ENCODE measurements at places on chromosomes 7 and 10.

DNA sequence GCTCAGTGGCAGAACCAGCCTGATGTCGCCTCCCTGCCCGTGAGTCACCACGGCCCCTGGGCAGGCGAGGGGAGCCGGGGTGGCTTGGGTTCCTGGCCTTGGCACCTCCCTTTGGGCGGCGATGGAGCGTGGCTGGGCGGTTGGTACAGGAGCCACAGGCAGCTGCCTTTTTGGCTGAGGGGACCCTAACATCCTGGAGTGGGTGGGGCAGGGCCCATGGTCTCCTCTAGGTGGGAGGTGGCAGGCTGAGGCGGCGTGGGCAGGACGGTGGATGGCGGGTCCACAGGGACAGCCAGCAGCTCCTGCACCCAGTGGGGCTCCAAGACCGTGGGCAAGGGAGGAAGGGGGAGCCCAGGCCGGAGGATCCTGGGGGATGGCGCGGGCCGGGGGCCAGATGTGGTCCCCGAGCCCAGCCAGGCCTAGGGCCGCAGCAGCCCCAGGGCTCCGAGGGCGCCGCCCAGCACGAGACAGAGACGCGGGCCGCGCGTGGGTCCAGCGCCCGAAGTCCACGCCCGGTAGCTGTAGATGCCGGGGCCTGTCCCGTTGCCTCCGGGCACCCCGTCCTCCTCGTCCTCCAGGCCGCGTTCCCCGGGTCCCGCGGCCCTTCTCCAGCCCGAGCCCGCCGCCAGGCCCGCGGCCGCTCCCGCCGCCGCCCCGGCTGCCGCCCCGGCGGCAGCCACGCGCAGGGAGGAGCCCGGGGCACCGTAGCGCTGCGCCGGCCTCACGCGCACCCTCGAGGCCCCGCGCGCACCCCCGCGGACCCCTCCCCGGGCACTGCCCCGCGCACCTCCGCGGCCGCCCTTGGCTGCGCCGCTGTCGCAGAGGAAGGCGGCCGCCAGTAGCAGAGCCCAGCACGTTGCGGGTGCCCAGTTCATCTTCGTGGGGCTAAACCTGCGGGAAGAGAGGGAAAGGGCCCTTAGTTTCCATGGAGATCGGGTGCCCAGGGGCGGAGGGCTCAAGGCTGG is 1.3 kb downstream of the SPRN start:
- no peak for DNase-seq

DNA sequence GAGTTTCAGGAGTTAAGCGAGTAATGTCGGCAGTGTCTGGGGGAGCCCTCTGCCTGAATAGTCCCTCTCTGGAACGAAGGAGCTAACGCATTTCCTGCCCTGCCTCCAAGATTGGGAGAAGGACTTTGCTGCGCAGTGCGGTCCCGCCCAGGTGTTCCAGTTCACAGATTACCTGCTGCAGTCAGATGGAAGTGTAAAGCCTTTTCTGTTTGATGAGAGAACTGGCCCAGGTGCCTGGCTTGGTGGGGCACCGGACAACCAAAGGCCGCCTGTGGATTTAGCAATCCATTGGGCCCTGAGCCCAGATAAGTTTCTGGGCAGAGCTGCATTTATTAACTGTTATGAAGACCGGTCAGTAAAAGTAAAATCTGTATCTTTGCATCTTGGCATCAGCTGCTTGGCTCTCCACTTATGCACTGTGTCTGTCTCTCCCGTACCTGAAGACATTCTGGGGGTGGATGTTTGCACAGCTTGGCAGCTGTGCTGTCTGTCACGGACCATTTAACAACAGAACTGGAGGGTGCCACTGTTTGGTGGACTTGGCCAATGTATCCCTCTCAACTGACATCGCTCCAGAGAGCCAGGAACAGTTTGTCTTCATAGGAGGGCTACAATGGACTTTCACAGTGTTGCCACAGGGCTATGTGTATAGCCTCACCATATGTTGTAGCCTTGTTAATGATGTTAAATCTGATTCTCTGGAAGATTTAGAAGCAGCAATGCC is 654.7 kb upstream of the ZWINT start:
- DNase-seq, result no peak

GRCh38 chr7:49099587-49100326 is 175.4 kb downstream of the CDC14C start:
- no peak for DNase-seq

DNA sequence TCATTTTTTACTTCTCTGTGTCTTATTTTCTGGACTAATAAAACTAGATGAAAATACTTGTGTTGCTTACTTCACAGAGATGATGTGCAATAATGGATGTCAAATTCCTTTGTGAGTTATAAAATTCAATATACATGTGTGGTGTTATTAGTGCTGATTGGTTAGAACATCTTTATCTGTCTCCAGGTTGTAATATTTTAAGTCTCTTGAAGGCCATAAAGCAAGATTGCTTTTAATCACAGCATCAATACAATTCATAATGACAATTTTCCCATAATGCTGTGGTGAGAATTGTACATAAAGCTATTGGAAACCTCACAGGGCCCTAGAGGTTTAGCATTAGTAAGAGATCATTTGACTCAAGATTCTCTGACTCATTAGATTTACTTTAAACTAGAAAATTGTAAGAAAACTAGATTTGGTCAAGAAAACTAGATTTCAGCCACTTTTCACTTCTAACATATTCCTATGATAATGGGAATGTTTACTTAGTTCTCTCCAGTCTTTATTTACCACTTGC is 963.7 kb downstream of the REEP3 start:
- no peak for DNase-seq

DNA sequence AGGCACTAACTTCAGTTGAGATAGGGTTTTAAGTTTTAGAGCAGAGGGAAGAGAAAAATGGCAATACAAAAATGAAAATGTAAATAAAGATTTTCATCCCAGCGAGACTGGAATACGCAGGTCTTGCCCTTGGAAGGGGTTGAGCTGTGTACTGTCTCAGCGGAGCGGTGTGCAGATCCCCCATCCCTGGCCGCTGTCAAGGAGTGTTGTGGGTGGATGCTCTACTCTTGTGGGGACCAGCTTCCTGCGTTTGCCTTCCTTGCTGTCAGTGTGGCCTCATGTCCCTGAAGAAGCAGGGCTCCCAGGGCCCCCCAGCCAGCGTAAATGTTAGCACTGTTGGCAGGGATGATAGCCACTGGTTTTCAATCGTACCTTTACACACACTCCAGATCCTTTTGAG is 249.7 kb upstream of the PITRM1 start:
- DNase-seq, result no peak

- no peak for DNase-seq
Observed at GRCh38 chr10:79411546-79412495, 33.6 kb downstream of the ZCCHC24 start.

- no peak for DNase-seq
Observed at GRCh38 chr10:69567920-69568319, 5.3 kb downstream of the NEUROG3 start.

- no peak for DNase-seq
Observed at GRCh38 chr10:124077208-124077993, 16.0 kb downstream of the CHST15 start.

DNA sequence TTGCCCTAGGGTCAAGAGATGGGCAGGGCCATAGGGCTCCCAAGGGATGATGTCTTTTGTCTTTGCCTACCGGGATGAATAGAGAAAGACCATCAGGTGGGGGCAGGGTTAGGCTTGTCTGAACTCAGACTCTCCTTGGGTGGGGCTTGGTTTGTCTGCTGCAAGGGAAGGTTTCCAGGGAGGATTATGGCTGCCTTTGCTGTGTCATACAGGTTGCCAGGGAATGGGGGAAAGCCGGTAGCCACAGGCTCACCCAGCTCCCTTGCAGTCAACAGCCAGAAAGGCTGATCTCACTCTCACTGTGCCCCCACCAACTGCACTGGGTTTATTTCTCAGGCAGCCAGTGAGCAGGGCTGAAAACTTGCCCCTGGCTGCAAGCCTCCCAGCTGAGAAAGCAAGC is 253.2 kb downstream of the POLR1F start:
- no peak for DNase-seq

GRCh38 chr10:115772606-115773005 is 500.4 kb downstream of the GFRA1 start:
- DNase-seq, result no peak

DNA sequence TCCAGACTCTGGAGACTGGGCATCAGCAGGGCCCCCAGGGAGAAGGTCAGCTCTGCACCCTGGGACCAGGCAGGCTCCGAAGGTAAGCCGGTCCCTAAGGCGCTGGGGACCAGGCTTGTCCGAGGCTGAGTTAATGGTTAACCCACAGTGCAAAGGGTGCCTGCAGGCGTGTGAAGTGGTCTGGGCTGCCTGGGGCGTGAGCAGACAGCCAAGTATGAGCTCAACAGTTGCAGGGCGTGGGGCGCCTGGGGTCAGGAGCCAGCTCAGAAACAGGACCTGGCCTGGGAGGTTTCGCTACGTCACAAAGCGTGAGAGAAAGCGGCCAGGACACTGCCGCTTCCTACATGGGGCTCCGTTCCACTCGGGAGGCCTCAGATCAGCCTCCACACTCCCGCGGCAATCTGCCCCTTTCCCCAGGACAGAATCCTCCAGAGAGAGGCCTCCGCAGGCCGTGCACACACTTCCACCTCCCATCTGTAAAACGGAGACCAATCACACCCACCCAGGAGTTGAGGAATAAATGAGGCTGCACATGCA is 16.0 kb downstream of the PDGFA start:
- DNase-seq, result no peak

- DNase-seq, result no peak
Observed at GRCh38 chr10:129932751-129933433, 31.2 kb downstream of the EBF3 start.

GRCh38 chr10:90373911-90374310 is 483.9 kb downstream of the HTR7 start:
- DNase-seq, result no peak

DNA sequence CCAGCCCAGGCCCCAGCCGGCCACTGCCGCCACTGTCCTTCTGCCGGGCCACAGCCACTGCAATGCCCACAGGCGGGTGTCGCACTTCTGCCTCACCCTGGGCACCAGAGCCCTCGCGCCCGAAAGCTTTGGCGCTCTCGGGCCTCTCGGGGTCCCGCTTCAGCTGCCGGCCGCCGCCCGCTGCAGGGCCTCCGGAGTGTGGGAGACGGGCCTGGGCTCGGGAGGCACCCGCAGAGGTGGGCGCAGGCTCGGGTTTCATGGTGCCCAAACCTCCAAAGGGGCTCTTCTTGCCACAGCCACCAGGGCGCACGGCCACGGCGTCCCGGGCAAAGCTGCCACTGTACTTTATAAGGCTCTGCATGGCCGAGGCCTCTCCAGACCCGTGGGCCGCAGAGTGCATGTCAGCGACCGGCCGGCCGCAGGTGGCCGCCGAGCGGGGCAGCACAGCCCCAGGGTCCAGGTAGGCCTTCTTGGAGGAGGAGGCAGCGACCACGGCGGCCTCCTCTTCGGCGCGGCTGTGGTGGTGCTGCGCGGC is 35.9 kb downstream of the TNRC18 start:
- no peak for DNase-seq

DNA sequence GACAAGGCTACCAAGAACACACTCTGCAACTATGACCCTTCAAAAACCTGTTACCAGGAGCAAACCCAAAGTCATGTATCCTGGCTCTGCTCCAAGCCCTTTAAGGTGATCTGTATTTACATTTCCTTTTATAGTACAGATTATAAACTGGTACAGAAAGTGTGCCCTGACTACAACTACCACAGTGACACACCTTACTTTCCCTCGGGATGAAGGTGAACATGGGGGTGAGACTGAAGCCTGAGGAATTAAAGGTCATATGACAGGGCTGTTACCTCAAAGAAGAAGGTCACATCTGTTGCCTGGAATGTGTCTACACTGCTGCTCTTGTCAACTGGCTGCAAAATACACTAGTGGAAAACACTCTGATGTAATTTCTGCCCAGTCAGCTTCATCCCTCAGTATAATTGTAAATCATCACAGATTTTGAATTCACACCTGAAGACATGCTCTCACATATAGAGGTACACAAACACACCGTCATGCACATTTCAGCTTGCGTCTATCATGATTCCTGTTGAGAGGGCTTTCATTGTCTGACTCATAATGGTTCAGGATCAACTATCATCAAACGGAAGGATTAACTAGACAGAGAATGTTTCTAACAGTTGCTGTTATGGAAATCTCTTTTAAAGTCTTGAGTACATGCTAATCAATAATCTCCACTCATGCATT is 318.3 kb downstream of the NXPH1 start:
- no peak for DNase-seq

DNA sequence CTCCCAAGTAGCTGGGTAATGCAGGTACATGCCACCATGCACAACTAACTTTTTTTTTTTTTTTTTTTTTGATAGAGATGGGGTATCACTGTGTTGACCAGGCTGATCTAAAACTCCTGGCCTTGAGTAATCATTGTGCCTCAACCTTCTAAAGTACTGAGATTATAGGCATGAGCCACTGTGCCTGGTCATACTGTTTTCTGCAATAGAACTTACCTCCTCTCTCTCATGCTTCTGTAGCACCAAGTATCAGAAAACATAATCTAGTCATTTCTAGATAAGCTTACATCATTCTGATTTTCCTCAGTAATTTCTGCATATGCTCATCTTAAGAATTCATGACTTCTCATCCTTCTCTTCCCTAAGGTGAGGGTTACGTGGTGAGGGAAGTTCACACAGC is 210.0 kb downstream of the IMMP2L start:
- DNase-seq, result no peak

DNA sequence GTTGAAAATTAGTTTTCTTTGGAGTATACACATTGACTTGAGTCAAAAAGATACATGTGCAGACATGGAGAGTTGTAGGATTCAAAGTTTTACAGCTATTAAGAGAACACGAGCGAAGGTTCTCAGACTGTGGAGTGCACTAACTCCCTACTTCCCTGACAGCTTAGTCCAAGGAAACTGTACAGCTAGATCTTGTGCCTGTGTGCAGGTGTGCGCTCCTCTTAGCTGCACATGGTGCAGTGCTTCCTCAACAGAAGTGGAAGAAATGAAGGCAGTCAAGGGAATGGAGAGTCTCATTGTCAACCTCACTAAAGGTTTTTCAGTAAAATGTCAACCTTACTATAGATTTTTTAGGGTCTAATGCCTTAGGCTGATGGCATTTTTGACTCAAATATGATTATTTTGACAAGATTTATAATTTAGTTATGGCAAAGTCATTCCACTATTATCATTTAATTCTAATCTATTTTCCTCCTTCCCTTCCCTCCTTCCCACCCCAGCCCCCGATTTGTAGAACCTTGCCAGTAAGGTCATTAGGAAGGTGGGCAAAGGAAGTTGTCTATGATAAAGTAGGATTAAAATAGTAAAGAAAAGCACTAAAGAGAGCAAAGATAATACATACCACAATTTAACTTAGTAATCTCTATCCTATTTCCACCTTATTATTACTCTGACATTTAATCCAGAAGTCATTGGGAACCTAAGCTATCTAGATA is 13.6 kb downstream of the PDK4 start:
- DNase-seq, result no peak

DNA sequence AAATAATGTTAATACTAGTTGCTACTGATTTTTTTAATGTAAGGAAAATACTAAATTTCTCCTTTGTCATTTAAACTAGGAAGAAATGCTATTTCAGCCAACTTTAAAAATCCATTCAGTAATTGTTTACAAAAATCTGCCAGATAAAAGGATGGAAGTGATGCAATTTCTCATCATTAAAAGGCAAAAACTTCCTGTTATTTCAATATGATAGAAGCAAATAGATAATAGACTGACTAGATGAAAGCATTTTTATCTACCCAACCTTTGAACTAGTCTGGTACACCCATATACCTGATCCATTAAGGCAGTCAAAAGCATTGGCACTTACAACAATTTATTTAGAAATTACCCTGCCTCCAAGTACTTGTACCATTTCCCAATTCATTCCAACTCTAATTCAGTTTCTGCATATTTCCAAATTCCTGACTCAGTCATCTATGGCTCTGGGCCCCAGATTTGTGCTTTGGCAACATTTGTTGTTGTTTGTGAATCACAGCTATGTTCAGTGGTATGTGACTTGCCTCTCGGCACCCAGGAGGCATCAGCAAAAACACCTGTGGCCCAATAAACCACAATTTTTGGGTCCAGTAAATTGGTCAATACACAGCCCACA is 482.6 kb upstream of the SEMA3A start:
- no peak for DNase-seq
